Cortex of kidney (tissue), 1 donor: ENCODE measurements at places on chromosomes 4 and X.

GRCh38 chrX:150701377-150701776, 8.2 kb downstream of the MTMR1 start:
- no peak for DNase-seq

DNA sequence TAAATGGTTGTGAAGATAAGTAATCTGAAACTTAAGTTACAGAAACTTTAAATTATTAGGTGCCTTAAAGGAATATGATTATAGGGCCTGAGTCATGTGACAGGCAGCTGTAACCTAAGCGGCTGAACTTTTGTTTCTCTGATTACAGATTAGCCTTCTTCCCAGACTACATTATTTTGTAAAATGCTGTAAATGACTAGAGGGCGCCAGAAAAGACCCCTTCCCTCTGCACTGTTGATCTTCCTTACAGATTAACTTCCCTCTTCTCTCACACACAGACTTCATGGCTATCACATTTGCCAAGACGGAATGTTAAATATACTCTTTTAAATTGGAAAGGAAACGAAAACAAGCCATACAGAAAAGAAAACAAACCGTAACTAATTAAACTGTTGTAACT, 96.6 kb downstream of the EVC2 start:
- DNase-seq = no peak

DNA sequence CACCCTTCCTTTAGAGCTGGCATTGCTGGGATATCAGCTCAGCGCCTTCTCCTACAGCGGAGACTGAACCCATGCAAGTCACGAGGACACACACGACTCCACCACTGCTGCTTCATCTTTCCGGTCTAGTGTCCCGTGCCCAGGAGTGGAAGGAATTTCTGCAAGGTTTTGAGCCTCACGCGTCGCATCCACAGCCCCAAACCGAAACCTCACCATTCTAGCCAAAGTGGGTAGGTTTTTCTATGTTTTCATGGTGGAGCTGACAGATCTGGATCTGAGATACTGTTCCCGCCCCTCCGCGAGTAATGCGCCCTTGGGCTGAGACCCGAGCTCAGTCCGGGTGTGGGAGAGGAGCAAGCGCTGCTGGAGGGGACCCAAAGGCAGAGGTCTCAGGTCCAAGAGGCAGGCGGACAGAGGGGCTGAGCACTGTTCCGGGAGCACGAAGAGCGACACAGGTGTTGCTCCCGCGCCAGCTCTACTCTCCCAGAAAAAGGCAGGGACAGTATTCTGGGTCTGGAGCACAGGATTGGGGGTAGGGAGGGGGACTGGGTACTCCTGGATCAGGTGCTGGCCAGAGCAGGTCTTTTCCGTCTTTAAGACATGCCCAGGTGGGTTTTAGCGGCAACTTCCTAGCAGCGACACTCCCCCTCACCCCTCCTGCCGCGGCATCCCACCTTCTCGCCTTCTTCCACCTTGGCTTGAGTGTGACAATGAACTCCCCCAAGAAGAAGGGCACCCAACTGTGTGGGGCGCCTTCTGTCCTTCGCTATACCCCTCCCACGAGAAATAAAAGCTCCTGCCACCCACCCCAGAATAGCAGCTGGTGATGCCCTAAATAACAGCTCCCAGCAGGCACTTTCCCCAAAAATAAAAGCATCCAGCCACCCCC, 1.8 kb downstream of the EPHA5 start:
- no peak for DNase-seq

DNA sequence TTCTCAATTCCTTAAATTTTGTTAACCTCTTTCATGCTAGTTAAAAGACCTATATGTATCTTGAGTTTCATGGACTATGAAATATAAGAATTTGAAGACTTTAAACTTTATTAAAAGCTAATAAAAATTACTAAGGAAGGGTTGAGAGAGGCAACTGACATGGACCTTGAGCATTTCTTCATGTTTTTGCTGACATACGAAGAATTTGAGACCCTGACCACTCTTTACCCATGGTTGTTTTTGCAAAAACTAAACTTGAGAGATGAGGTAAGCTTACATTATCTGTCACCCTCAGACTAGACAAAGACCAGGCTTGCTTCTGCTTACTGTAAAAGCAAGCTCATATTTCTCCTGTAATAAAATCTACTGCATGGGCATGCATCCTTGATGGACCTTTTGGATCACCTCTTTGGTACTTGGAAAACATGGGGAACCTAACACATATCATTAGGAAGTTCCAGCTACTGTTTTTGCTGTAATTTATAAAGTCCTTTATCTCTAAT, 338.2 kb upstream of the PABPC4L start:
- DNase-seq = no peak

DNA sequence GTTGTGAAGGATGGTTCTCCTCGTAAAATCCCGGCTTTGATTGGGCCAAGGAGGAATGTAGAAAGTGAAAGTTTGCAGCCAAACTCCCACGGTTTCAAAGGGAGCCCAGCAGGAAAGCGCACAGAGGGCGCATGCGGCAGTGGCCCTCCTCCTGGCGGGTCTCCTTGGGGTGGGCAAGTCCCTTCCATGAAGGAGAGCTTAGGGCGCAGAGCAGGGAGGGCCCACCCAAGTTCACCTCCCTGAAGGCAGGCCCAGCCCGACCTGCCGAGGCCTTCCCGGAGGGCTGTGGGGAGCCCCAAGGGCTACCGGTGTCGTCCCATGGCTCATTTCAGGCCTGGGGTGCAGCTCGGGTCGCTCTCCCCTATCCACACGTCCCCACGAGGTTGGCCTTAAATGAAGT, 2.0 kb downstream of the PDZD4 start:
- DNase-seq = no peak

DNA sequence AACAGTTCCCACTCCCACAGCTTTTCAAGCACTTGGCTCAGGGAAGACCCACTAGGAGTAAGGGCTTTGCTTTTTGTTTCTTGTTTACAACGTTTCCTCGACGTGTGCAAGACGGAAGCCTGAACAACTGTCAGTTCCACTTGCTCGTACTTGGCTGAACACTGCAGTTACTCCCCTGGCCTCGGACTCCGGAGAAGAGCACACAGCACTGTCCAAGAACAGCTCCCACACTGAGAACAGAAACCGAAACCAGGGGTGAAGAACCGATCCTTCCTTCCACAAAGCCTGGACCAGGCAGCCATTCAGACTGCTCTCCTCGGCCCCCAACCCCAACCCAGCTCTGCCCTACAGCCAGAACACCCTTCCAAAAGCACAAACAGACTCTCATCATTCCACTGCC, 25.5 kb downstream of the IRF2 start:
- no peak for DNase-seq

- no peak for DNase-seq
Measured at GRCh38 chr4:98778206-98778605, 119.8 kb upstream of the TSPAN5 start.

DNA sequence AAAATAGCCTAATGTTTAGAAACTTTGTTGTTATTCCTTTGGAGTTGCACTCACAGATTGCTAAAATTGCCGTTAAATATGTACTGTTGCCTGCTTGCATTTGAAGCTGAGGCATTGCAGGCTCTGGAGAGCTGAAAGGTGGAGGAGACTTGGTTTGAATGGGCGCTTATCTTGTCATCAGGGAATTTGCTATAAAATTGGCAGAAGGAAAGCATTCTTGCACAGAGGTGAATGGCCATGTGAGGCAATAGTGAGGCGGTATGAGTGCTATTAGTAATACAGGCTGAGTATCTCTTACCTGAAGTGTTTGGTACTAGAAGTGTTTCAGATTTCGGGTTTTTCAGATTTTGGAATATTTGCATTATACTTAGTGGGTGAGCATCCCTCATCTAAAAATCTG, 41.3 kb downstream of the TRAPPC11 start:
- DNase-seq = no peak

GRCh38 chr4:78845472-78845871, 69.3 kb downstream of the BMP2K start:
- DNase-seq = no peak

GRCh38 chrX:35380808-35381700, 417.1 kb upstream of the MAGEB16 start:
- no peak for DNase-seq

DNA sequence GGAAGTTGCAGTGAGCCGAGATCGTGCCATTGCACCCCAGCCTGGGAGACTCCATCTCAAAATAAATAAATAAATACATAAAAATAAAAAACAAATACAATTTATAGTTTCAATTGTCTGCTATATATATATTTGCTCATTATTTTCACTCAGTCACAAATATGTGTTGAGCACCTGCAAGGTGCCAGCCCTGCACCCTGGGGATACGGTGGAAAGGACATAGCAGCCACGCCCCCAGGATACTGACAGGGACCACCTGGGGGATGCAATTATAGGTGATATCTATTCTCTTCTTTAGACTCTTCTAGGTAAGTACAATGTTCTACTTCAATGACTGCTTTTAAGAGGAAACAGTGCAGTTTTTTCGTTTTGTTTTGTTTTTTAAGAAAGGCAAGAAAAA, 85.0 kb downstream of the JAKMIP1 start:
- DNase-seq = no peak

DNA sequence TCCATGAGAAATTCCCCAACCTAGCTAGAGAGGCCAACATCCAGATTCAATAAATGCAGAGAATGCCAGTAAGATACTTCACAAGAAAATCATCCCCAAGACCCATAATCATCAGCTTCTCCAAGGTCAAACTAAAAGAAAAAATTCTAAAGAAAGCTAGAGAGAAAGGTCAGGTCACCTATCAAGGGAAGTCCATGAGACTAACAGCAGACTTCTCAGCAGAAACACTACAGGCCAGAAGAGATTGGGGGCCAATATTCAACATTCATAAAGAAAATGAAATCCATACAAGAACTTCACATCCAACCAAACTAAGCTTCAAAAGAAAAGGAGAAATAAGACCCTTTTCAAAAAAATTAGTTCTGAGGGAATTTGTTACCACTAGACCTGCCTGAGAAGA, 118.8 kb upstream of the ANXA10 start:
- DNase-seq = no peak

GRCh38 chr4:150023489-150023888, 54.8 kb upstream of the DCLK2 start:
- no peak for DNase-seq

DNA sequence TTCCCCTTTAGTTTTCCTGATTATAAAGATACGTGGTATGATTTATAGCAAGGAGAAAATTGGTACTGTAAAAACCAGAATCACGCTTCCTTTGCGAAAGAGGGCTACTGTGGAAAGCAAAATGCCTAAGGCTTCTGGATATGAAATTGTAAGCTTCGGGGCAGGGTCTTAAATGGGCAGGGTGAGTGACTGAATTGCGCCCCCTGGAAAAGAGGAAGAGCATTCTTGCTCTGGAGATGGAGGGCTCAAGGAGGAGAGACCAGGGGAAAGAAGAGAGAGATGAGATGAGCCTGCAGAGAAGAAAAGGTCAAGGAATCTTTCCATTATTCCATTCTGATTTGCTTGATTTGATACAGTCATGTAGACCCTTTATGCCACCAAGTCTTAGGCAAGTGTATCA, 13.1 kb upstream of the ETNPPL start:
- DNase-seq = no peak

- DNase-seq = no peak
Measured at GRCh38 chr4:105140684-105141490, 5.8 kb upstream of the TET2 start.

DNA sequence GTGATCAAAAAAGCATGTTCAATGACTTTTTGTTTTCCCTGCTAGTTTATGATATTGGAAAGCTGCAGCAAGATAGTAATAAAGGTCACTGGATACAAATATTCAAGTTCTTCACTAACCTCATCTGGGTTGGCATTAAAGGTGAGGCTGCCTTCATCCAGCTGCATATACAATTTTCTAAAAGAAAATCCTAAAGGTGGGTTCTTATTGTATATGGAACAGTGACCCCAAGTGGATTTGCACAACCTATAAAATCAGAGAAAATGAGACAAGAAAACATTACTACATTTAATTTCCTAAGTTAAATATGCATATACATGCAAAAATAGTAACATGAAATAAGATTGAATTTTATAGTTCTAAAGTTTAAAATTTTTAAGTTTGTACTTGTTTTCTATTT, 23.9 kb downstream of the FBXO8 start:
- no peak for DNase-seq

- DNase-seq = no peak
Measured at GRCh38 chr4:138404801-138405200, 162.7 kb upstream of the SLC7A11 start.

- no peak for DNase-seq
Measured at GRCh38 chr4:179116011-179116410, 1673.8 kb upstream of the AGA start.

- DNase-seq = no peak
Measured at GRCh38 chr4:109786846-109787245, 15.0 kb downstream of the CFI start.

DNA sequence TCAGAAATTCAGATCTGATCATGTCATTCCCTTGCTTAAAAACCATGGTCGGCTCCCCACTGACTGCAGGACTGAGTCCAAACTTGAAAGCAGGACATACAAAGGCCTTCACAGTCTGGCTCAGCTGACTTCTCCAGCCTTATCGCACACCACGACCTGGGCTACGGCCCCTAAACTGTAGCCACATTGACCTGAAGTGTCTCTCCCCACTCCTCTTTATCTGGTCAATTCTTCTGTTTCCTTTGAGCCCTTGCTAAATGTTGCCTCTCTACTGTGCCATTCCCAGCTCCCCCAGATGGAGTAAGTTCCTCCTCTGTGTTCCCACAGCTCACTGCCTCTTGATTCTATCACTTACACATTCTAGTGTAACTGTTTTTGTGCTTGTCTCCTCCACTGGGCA, 60.5 kb upstream of the CITED1 start:
- DNase-seq = no peak

GRCh38 chr4:21195682-21196081, 495.4 kb downstream of the PACRGL start:
- no peak for DNase-seq

- no peak for DNase-seq
Measured at GRCh38 chr4:37367901-37368300, 123.4 kb downstream of the NWD2 start.
